Stimulated activated CD8-positive, alpha-beta memory T cell treated with anti-CD3 and anti-CD28 coated beads, Interleukin-15, amount 100 ng/mL, for 4 hours (primary cell): ENCODE measurements at places on chromosomes 16 and 17.

GRCh38 chr16:1862394-1862793 lies 9.6 kb downstream of the MEIOB start:
- no peak for DNase-seq

GRCh38 chr16:35788381-35788780 lies 2329.0 kb downstream of the TP53TG3F start:
- no peak for DNase-seq

DNA sequence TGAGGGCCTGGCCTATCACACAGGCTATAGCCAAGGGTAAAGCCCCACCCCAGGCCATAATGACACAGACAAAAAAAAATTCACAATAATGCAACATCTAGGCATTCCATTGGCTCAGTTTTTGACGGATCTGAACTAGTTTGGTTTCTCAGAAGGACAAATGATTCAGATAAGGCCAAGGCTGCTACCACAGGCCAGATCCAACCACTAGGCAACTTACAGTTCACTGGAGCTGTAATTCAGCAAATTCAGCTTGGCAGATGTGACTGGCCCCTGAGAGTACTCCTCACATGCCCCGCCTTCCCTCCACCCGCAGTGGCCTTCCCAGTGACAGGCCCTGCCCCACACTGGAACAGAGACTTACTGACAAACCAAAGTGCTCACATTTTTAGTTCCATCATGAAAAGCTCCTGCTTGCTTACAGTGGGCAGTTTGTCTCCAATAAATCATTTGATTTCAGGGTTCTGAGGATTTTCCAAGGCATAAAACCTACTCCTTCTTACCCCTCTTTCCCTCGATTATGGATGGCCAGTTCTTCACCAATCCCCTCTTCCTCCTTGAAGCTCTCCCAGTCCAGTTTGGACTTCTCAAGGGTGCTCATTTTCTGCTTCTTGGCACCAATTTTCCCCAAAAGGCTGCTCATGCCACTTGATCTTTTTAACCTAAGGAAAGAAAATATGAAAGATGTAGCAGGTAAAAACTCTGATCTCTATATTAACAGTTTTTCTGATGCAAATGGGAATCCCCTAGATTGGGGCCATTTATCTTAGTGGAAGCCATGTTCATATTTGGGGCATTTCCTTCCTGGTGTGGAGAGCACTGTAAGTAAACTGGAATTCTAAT lies 53.3 kb upstream of the BCAR1 start:
- DNase-seq: no peak

DNA sequence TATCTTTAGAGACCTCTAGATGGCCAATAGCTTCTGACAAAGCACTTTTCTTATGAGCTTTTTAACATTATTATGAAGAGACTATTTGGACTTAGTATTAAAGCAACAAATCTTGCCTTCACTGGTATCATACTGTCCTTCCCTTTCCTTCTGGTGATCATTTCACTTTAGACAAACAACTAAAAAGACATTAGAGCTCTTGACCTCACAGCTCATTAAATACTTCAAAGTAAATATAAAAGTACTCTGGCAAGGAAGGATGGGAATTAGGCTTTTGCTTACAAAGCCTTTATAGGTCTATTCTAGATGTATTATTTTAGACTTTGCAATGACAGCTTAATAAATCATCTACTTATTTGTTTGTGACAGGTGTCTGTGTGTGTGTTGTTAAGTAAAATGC lies 11.1 kb downstream of the STXBP4 start:
- DNase-seq: no peak

GRCh38 chr16:48352648-48353390 lies 32.4 kb downstream of the SIAH1 start:
- DNase-seq: no peak

DNA sequence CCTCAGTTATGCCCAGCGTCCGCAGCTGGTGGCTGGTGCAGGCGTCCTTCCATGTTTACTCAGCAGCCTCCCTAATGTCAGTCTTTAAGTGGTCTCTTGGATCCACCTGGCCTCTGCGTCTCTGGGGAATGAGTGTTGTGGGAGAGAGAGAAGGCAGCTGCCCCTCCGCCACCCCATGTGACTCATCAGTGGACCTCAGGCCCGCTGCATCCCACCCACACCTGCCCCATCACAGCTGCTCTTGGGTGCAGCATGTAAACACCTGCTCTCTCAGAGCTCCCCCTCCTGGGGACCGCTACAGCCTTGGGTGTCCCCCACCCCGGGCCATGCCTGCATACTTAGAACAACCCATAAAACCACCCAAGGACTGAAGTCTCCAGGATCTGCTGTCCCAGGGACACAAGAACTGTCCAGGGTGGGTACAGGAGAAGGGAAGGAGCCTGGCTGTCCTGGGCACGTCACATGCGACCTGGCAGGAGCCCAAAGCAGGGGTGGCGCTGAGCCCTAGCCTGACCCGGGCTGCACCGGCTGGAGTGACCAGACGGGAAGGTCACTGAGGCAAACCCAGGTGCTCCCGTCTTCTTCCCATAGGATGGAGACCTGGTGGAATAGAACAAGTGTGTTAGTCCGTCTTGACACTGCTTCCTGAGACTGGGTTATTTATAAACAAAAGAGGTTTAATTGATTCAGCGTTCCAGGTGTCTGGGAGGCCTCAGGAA lies 4.2 kb downstream of the C16orf90 start:
- DNase-seq: no peak

- DNase-seq: no peak
Measured at GRCh38 chr17:82536512-82537201, 17.1 kb downstream of the FOXK2 start.

DNA sequence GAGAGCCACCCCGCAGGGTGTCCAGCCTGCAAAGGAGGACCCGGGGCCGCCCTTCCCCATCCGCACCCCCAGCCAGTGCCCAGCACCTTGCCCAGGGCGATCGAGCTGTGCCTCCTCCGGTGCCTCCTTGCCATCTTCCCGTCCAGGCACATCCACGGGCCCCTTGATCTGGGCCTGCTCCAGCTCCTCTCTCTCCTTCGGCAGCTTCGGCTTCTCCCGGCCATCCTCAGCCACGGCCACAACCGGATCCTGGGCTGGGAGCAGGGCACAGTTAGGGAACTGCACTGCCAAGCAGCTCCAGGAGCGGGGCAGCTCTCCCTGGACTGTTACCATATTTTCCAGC lies 13.8 kb downstream of the NDUFAF8 start:
- DNase-seq: no peak

DNA sequence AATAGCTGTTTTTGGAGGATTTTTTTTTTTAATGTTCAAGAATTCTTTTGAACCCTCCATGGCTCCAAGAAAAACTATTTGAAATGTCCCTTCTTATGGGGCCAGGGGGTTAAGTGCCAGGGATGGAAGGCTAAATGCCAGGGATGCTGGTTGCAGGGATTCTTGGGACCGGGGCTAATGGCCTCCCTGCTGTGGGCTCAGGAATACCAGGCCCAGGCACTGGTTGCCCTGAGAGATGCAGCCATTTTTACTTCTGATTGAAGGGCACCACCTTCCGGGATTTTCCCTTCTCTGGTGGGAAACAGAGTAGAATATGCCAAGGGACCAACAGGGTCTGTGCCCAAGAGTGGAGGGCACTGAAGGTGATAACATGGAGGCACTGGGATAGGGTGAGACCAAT lies 10.9 kb upstream of the KAT7 start:
- no peak for DNase-seq

- DNase-seq: peak; percentile 48
Measured at GRCh38 chr16:89201439-89202377, 1.4 kb upstream of the SLC22A31 start.

- DNase-seq: no peak
Measured at GRCh38 chr16:86734543-86735460, 156.5 kb downstream of the FOXL1 start.

DNA sequence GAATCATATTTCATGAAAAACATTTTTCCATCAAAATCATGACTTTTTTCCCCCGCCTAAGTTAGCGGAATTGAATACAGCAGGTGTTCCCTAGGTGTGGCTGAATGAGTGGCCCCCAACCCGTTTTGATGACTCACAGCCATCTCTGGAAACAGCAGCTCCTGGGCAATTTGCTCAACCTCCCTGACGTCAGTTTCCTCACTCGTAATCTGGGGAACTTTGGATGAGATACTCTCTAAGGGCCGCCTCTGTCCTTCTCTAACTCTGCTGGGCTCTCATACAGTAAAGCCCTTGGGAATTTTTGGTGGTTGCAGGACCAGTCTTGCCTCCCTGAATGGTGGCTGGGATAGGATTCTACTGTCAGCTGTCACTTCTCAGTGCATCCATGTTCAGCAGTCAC lies 11.6 kb upstream of the NTN1 start:
- DNase-seq: no peak

DNA sequence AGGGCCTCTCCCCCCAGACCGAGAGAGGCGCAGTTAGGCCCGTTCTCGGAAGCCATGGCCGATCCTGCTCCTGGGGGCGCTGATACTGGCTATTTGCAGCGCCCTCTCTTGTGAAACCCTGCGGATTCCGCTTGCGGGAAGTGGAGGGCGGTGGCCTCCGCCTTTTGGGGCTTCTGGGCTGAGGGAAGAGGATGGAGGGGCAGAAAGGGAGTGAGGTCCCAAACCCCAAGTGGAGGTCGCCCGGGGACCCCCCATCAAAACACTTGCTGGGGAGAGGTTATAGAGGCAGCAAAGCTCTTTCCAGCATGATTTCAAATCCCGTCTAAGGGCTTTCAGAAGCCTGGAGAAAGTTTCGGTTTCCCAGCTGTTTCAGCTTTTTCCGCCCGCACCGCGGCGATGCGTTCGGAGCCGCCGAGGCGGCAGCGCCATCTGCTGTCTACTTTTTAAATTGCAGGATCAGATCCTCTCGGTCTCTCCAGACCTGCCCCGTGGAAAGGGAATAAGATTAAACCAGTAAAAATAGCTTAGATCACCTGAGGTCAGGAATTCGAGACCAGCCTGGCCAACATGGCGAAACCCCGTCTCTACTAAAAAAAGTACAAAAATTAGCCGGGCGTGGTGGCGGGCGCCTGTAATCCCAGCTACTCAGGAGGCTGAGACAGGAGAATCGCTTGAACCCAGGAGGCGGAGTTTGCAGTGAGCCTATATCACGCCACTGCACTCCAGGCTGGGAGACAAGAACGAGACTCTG lies 15.8 kb downstream of the SNX20 start:
- peak; percentile 52 for DNase-seq

DNA sequence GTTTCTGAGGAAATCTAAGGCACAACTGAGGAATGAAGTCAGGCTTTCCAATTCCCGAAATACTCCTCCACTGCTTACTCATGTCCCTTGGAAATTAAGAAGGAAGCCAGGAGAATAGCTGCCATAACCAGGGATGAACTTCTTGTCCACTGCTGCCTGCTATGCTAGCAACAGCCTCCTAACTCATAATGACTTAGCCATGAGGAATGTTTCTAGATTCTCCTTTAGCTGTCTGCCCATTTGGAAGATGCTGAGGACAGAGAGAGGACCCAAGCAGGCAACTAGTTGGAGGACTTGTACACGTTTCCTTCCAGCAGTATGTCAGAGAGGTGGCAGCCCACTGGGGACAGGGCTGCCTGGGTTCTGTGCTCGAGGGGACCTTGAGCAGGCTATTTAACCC lies 939 bp upstream of the CCL2 start:
- no peak for DNase-seq

- no peak for DNase-seq
Measured at GRCh38 chr17:58232707-58233156, 5.7 kb upstream of the LPO start.

- no peak for DNase-seq
Measured at GRCh38 chr17:80449930-80450576, 26.4 kb downstream of the NPTX1 start.

- no peak for DNase-seq
Measured at GRCh38 chr17:79721993-79722671, 8.6 kb upstream of the ENPP7 start.

- no peak for DNase-seq
Measured at GRCh38 chr17:28575126-28575795, 1.4 kb downstream of the ALDOC start.

GRCh38 chr17:78082988-78083387 lies 45.6 kb downstream of the TMC6 start:
- no peak for DNase-seq

DNA sequence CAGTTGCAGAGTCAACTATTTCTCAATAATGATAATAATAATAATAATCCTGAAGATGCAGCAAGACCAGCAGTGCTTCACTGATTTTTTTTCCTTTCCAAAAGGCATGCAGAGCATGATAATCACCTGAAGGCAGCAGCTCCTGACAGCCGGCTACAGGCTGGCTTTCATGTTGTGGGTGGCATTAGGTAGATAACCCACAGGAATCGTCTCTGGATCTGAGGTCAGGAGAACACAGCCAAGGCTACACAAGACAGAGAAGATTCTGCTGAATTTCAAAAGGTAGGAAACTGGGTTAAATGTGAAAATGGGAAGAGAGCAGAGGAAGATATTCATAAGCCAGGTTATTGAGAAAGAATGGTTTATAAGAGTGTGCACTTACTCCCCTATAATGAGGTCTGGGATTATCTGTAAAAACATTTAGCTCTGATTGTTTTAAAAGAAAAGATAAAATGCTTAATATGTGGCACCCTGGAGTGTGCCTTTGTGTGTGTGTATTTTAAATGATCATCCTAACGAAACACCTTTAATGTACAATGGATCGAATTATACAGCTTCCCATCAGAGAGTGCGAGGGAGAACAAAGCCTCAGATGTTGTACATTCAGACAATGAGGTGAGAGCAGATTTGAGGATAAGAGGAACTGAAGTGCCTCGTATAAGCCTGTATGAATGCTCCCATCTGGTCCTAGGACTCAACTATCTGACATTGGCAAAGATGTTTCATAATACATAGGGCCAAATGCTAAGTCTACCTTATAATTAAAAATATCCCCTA lies 273.1 kb downstream of the PHKB start:
- no peak for DNase-seq

DNA sequence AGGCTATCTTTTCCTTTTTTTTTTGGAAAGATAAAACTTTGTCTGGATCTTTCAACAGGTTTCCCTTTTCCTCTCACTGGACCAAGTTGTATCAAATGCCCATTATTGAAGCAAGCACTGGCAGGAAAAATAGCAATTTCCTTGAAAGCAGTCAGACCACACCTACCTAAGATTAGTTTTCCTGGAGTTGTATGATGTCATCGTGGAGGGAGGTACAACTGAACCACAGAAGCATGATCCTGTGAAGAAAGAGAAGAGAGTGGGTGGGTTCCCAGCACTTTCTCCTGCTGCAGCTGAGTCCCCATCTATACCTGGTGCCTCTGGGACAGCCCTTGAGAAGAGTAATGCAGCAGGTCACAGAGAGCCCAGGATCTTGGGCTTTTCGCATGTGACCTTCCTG lies 63.6 kb upstream of the ERCC4 start:
- no peak for DNase-seq

- DNase-seq: no peak
Measured at GRCh38 chr17:81673561-81674258, 7.2 kb downstream of the CCDC137 start.

- DNase-seq: no peak
Measured at GRCh38 chr16:18938986-18939385, 12.8 kb upstream of the SMG1 start.
